ENCODE measurements at places on chromosomes 13 and 19. TPM values are rescaled to one million over a fixed set of nuclear protein-coding genes. Genes with fewer than 3 reads are reported as not detected.
A peak's percentile ranks its signal among the peaks of the same experiment; 100 is the strongest.

IGLON5 gene
- not detected for total RNA-seq

HIPK4 gene
- not detected for total RNA-seq

COL4A1 gene
- 253 TPM for total RNA-seq

LSM4 gene
- total RNA-seq: 45.7 TPM

RXFP2 gene
- not detected for total RNA-seq

KLF5 gene
- total RNA-seq: 17.9 TPM

SYT5 gene
- 0.26 TPM for total RNA-seq

DNA sequence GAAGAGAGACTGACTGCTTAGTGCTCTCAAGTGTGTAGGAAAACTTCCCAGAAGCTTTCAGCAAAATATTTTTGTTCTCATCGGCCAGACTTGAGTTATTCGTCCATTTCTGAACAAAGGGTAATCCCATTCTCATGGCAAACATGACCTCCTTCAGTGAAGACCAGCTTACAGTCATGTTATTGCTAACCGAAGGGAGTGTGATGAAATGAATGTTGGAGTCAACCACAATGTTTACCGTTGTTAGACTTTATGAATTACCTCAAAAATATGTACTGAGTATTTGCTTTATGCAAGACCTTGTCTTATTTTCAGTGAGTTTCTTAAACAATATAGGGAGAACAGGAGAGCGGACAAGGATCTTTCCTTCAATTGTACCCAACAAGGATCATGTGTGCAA is 228.6 kb downstream of the LMO7 start:
- DNase-seq: no peak

GRCh38 chr19:18850471-18851375 is 19.0 kb downstream of the UPF1 start:
- no peak for DNase-seq

GRCh38 chr13:44374348-44374712 is 706 bp downstream of the SERP2 start:
- no peak for DNase-seq

- no peak for DNase-seq
Observed at GRCh38 chr19:7977021-7977722, 28.3 kb downstream of the ELAVL1 start.

DNA sequence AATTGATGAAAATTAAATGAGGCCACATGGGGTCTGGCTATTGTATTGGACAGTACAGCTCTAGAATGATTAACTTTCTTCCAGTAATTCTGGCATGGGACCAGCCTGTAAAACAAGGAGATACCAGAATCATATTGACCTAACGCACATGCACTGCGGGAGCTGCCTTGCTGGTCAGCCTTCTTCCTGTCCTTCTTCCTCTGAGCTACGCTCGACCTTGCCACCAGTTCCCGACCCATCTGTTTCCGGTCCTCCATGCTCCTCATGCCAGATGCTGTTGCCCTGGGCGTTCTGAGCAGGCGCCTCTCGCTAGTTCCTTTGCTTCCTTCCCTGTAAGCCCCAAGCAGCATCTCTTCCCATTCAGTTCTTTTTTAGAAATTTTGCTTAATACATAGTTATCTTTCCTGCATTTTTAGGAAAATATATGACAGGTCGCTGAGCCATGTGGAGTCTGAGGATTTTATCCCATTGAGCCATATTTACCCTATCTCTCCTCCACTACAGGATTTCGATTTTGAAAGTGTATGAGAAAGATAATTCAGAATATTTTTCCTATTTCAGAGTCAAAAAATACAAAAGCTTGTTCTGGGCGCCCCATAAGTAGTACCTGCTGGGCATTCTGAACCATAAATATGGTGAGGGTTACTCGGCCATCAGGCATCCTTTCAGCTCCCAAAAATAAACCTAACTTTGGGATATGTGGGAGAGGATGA is 38.6 kb downstream of the TNFRSF19 start:
- DNase-seq: peak; percentile 40

DNA sequence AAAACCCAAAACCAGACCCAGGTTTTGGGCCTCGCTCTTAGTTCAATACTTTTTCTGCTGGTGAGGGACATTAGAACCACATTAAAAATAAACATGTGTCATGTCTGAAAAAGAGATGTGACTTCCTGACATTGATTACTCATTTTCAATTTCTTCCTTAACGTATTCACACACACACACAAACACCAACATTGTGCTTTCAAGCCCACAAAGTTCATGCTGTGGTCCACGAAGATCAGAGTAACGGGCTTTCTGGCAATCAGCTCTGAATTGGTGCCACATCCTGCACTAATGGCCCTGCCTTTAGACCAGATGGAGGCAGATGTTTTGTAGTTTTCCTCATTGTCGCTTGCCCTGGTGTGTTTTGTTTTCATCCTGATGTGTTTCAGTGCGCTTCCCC is 47.9 kb upstream of the POMP start:
- DNase-seq: no peak

DNA sequence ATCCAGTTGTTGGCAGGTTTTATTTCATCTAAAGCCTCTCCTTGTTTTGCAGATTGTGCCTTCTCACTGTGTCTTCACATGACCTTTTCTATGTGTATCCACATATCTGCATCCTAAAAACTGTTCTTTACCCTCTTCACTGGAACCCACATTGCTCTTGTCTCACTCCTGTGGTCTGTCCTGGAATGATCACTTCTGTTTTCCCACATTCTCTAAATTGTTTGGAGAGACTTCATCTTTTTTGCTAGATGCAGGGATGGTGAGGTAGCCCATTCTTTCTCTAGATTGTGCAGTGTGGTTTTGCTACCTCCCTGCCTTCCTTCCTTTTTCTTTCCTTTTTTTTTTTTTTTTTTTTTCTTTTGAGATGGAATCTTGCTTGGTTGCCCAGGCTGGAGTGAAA is 608.6 kb upstream of the MIR17HG start:
- no peak for DNase-seq

DNA sequence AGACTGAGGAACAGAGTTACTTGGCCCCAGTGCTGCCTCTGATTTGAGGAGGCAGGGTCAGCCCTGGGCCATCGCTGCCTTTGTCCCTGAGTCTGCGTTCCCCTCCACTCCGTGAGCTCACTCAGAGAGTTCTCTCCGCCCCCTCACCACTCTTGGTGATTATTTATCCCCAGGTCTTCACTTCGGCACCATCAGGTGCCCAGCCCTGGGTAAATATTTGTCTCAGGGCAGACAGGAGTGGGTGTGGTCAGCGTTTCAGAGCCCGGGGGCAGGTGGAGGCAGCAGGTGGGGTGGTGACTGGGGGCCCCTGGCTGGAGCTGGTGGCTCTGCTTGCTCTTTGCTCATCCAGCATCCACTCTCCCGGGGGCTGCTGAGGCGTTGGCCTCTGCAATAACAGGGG is 20.6 kb downstream of the PPP1R37 start:
- peak; percentile 48 for DNase-seq

GRCh38 chr13:21999666-22000065 is 328.8 kb downstream of the FGF9 start:
- DNase-seq: no peak

GRCh38 chr13:27353708-27354107 is 70.7 kb upstream of the GTF3A start:
- DNase-seq: no peak

GRCh38 chr19:7975037-7975436 is 30.4 kb downstream of the ELAVL1 start:
- DNase-seq: no peak

All from body of pancreas (tissue), 4 donors.